HFFc6 (cell line): ENCODE measurements at places on chromosomes 13 and 19.

- no peak for DNase-seq
Measured at GRCh38 chr19:44660081-44660480, 11.2 kb upstream of the CEACAM19 start.

DNA sequence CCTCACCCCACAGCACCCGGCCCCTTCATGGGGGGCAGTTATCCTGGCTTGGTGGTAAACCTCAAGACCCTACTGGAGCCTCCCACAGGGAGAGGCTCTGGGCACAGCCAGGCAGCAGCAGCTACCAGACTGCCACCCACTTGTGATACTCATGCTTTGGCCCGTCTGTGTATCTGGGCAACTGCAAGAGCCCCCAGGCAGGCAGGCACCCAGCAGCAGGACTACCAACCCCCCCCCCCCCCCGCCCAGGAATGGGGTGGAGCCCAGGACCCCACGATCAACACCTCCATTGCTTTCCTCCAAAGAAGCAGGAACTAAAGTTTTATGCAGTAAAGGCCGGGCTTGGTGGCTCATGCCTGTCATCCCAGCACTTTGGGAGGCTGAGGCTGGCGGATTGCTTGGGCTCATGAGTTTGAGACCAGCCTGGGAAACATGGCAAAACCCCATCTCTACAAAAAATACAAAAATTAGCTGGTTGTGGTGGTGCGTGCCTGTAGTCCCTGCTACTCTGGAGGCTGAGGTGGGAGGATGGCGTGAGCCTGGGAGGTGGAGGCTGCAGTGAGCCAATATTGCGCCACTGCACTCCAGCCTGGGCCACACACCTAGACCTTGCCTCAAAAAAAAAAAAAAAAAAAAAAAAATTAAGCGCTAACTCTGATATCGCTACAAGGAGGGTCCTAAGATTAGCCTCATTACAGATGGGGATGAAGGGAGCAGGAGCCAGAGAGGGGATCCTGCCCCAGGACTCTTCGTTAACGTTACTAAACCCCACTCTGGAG, 1.1 kb upstream of the LYL1 start:
- no peak for DNase-seq

DNA sequence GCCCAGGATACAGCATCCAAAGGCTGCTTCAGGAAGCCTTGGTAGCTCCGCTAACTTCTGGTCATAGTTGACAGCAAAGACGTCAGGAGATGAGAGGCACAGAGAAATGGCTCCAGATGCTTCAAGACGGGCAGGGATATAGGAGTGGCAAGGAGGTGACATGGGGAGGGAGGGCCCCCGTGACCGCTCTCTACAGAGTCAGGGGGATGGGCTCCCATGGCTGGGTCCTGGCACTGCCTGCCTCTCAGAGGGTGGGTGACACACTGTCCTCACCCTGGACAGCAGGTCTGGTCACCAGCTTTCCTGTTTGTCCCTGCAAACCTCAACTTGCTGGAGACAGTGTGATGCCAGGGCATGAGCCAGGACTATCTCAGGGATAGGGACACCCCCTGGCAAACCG, 10.3 kb upstream of the ZNF14 start:
- DNase-seq = no peak

GRCh38 chr19:35462476-35462953, 14.5 kb downstream of the FFAR2 start:
- DNase-seq = peak; percentile 0

- no peak for DNase-seq
Measured at GRCh38 chr19:7196763-7197118, 97.5 kb downstream of the INSR start.

GRCh38 chr13:58085274-58085673, 453.7 kb downstream of the PCDH17 start:
- no peak for DNase-seq

DNA sequence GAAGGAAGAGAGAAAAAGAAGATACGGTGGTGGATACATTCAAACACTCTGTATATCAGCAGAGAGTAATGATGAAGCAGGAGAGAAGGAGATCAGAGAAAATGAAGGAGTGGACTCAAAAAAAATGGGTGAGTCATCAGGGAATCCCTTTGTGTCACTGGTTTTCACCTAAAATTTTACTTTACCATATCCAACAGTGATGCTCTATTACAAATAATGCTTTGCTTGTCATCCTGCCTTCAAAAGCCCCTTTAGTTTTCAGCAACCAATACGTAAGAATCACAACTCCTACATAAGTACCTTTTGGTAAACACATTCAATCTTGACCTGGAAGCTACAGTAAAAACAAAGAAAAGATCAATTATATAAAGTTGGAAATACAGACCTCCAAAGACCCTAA, 88.8 kb downstream of the ENOX1 start:
- DNase-seq = no peak

- DNase-seq = no peak
Measured at GRCh38 chr19:41222240-41222639, 3.2 kb downstream of the AXL start.

GRCh38 chr13:113832631-113833030, 31.2 kb downstream of the GAS6 start:
- no peak for DNase-seq

- no peak for DNase-seq
Measured at GRCh38 chr13:36157480-36157879, 26.3 kb upstream of the DCLK1 start.

DNA sequence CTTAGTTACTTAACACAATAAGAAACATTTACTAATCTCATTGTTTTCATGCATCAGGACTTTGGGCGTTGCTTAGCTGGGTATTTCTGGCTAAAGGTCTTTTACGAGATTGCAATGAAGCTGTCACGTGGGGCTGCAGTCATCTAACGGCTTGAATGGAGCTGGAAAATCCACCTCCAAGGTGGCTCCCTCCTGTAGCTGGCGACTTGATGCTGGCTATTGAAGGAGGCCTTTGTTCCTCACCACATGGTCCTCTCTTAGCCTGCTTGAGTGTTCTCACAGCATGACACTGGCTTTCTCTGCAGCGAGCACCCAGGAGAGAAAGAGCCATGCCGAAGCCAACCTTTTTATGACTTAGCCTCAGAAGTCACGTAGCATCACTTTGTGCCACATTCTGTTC, 92.0 kb downstream of the NHLRC3 start:
- no peak for DNase-seq

- no peak for DNase-seq
Measured at GRCh38 chr13:94387047-94387446, 92.4 kb downstream of the DCT start.

- DNase-seq = no peak
Measured at GRCh38 chr19:29285187-29285687, 72.3 kb upstream of the UQCRFS1 start.

- peak; percentile 0 for DNase-seq
Measured at GRCh38 chr13:95676105-95676761, 706 bp upstream of the DNAJC3 start.

DNA sequence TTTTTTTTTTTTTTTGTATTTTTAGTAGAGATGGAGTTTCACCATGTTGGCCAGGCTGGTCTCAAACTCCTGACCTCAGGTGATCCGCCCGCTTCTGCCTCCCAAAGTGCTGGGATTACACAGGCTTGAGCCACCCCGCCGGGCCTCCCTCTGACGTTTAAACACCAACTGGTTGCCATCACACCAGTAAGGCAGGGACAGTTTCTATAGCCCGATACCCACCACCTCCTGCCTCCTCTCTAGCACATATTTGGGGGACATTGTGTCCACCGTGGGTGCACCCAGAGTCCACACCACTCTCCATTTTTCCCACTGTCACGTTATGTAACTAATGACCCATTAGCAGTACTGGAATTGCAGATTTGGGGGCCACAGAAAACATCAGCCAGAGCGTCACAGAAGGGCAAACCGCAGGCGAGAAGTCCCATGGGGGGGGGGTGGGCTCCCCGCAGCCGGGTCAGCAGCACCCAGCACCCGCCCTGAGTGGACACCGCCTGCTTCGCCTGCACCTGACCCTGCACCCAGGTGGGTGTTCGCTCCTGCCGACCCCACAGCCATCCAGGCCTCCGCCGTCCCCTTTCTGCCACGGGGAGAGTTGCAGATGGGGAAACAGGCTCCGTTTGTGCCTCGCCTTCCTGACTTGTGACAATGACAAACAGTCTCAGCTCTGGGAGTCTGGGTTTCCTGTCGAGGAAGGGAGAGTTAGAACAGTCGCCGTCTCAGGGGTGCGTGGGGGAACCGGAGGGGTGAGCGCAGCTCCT, 3.6 kb downstream of the ONECUT3 start:
- no peak for DNase-seq

GRCh38 chr19:52536448-52536800, 9.0 kb downstream of the ZNF808 start:
- DNase-seq = no peak

DNA sequence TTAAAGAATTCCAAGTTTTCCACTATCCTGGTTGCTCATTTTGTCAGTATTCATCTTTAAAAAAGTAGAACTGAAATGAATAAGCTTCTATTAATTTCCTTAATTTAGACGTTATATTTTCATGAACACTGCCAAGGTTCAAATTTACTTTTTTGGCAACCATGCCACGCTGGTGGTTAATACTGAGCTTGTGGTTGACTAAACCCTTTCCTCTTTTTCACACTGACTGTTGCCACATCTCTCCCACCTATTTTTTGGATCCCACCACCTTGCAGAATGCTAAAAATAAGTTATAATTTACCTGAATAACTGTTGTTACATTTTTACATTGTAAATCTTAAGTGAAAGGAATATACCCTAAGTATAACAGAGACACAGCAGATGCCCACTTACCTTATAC, 45.0 kb downstream of the FLT3 start:
- no peak for DNase-seq

- no peak for DNase-seq
Measured at GRCh38 chr19:1370579-1371361, 12.9 kb upstream of the NDUFS7 start.

- DNase-seq = no peak
Measured at GRCh38 chr19:18386543-18387271, 749 bp downstream of the GDF15 start.

- no peak for DNase-seq
Measured at GRCh38 chr13:91249861-91250260, 97.6 kb upstream of the MIR17HG start.

GRCh38 chr13:60727140-60727539, 330.1 kb downstream of the TDRD3 start:
- no peak for DNase-seq

DNA sequence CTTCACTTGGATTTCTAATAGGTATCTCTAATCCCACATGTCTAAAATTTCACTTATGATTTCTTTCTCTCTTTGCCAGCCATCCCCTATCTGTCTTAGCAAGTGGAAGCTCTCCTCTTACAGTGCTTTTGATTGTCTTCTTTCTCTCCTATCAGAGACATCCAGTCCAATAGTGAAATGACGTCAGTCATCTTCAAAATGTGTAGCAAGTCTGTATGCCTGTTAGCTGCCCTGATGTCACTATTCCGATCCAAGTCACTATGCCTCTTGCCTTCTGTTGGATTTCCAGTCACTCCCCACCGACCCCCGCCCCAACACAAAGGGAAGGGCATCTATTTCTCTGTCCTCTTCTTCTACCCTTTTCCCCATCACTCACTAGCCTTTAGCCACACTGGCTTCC, 96.4 kb downstream of the WASF3 start:
- DNase-seq = no peak

- DNase-seq = no peak
Measured at GRCh38 chr13:26468265-26468801, 89.2 kb upstream of the WASF3 start.

- DNase-seq = no peak
Measured at GRCh38 chr19:19597809-19598306, 20.6 kb downstream of the PBX4 start.

DNA sequence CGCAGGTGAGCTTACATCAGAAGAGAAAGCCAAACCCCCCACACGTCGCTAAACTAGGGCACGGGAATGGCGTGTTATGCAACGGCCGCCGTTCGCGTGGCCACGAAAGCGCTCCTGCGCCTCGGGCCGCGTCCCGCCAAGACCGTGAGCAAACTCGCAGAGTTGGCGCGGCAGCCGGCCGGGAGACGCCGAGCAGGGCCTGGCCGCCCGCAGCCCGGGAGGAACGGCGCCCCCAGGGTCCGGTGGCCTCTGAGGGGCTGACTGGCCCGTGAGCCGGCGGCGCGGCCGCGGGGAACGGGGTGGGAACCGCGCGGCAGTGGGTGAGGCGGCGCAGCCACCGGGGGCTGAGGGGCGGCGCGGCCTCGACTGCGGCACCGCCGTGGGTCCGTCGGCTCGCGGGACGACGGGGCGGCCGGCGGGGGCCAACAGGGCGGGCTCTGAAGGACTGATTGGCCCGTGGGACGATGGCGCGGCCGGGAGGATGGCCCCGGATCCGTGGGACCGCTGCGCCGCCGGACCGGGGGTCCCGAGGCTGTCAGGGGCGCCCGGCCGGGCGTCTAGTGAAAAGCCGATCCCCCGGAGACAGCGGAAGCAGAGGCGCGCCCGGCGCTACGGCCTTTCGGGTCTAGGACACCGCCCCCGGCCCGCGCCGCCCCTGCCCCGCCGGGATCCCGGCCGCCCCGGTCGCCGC, 903 bp downstream of the LATS2 start:
- DNase-seq = no peak

GRCh38 chr19:29528350-29528945, 2.7 kb downstream of the VSTM2B start:
- peak; percentile 12 for DNase-seq

DNA sequence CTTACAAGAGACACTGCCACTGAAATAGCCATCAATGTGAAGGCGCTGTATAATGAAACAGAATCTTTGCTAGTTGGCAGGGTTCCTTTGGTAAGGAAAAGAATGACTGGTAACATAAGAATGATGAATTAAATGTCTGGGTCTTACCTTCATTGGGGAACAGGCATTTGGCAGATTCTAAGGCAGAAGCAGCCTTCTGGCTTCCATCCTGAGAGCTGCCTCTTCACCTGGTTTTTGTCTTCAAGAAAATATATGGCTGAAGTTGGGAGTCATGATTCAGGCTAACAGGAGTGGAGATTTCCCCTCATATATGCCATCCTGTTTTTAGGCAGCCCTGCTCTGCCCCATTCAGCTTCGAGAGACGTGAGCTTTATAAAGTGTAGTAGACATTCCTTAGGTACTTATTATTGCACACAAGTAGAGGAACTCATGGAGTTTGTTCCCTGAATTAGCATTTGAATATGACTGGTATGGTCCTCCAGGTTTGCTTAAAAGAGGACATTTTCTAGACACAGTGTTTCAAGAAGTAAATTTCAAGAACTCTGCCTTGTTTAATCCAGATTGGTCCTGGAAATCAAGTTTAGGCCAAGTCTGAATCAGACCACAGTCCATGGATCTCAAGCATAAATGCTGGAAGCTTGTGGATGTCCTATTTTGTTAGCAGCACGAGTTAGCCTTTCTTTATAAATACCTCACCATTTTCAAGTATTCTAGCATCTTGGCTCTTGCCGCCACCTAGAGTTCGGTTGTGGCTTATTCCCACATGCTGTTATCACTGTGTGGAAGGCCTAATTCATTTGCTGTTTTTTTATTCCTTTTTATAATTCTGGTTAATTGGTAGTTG, 56.2 kb upstream of the AKAP11 start:
- DNase-seq = peak; percentile 42
